ENCODE measurements at places on chromosomes 4 and X. TPM values are rescaled to one million over a fixed set of nuclear protein-coding genes. Genes with fewer than 3 reads are reported as not detected.

GRCh38 chr4:175784986-175785525 lies 27.0 kb downstream of the GPM6A start:
- no peaks in the 10 kb centered on the region for H3K36me3 ChIP-seq
- H3K27ac ChIP-seq = no peak overlapping the region
- DNase-seq = no peak

Gene RAB40AL
- total RNA-seq = 0.68 TPM

Gene TBC1D9
- total RNA-seq = 15.9 TPM

Gene GPR34
- total RNA-seq = not detected

- H3K27me3 ChIP-seq = no peaks in the 10 kb centered on the region
- H3K4me3 ChIP-seq = peak overlapping the region; percentile 97
- H3K36me3 ChIP-seq = no peaks in the 10 kb centered on the region
Measured at GRCh38 chrX:37348231-37348970, 763 bp upstream of the PRRG1 start.

Gene HGFAC
- total RNA-seq = 1.3 TPM

DNA sequence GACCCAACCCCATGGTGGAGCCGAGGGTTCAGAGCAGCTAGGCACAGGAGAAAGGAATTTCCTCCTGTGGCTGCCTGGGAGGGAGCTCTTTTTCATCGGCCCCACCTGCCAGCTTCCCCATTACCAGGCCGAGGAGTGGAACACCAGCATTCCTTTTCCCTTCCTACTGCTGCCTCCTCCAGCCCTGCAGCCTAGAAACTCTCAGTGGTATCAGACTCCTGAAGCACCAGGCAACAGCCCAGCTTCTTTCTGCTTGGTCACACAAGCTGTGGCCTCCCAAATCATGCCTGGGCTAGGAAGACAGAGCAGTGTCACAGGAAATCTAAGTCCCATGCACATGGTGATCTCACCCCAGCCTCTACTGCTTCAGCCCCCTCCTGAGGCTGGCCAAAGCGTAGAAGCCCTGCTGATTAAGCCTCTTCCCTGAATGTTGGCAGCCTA lies 30.1 kb downstream of the RTL5 start:
- peaks cover 3% of the 10 kb centered on the region for H3K36me3 ChIP-seq
- peaks cover 7% of the 10 kb centered on the region for H3K4me1 ChIP-seq
- no peaks in the 10 kb centered on the region for H3K27me3 ChIP-seq
- no peak for DNase-seq
- no peak overlapping the region for H3K4me3 ChIP-seq
- no peak overlapping the region for H3K27ac ChIP-seq

- DNase-seq = no peak
- H3K4me3 ChIP-seq = no peak overlapping the region
- H3K4me1 ChIP-seq = no peaks in the 10 kb centered on the region
- no peaks in the 10 kb centered on the region for H3K36me3 ChIP-seq
- H3K27ac ChIP-seq = no peak overlapping the region
Measured at GRCh38 chr4:177680308-177680707, 238.1 kb upstream of the AGA start.

DNA sequence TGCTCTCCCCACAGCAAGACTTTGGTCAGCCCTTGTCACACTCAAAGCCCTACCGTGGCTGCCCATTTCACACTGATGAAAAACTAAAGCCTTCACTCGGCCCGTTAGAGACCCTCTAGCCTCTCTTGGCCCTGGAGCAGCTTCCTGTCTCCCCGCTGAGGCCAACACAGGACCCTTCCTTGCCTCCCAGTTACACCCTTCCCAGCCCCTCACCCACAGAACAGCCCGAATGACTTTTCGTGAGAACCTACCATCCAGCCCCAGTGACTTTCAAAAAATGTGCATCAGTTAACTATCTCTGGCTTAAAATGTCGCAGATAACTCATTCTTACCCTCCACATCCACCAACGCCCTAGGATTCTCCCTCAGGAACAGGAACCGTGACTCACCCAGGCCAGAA lies 756 bp upstream of the TAF9B start:
- no peak for DNase-seq
- H3K36me3 ChIP-seq = peaks cover 13% of the 10 kb centered on the region
- no peak overlapping the region for H3K27ac ChIP-seq
- peak overlapping the region; percentile 61 for H3K4me3 ChIP-seq
- no peaks in the 10 kb centered on the region for H3K4me1 ChIP-seq
- no peaks in the 10 kb centered on the region for H3K27me3 ChIP-seq

DNA sequence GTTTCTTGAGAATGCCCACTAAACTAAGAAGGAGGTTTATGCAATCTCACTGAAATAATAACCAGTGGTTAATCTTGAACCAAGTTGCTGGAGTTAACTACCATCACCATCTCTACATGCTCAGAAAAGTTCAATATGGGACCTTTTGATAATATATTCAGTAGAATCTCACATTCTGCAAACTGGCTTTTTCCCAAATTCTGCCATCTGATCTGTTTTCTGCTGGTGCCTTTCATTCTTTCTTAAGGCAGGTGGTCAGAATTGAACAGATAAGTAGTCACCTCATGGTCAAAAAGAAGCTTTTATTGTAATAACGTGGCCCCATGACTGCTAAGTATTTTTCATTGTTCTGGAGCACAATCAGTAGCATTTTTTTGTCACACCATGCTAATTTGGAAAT lies 229.0 kb upstream of the GK2 start:
- no peak overlapping the region for H3K27ac ChIP-seq
- no peaks in the 10 kb centered on the region for H3K27me3 ChIP-seq
- DNase-seq = no peak
- no peaks in the 10 kb centered on the region for H3K4me1 ChIP-seq
- H3K36me3 ChIP-seq = no peaks in the 10 kb centered on the region
- H3K4me3 ChIP-seq = no peak overlapping the region

Gene LDB2
- total RNA-seq = 9.6 TPM

- H3K36me3 ChIP-seq = peaks cover 7% of the 10 kb centered on the region
- no peak overlapping the region for H3K4me3 ChIP-seq
- no peak for DNase-seq
- no peaks in the 10 kb centered on the region for H3K27me3 ChIP-seq
- no peak overlapping the region for H3K27ac ChIP-seq
- H3K4me1 ChIP-seq = peaks cover 4% of the 10 kb centered on the region
Measured at GRCh38 chr4:84948056-84948455, 18.4 kb downstream of the WDFY3 start.

Gene ITGB1BP2
- total RNA-seq = 7.1 TPM

Gene CORIN
- total RNA-seq = 0.34 TPM

DNA sequence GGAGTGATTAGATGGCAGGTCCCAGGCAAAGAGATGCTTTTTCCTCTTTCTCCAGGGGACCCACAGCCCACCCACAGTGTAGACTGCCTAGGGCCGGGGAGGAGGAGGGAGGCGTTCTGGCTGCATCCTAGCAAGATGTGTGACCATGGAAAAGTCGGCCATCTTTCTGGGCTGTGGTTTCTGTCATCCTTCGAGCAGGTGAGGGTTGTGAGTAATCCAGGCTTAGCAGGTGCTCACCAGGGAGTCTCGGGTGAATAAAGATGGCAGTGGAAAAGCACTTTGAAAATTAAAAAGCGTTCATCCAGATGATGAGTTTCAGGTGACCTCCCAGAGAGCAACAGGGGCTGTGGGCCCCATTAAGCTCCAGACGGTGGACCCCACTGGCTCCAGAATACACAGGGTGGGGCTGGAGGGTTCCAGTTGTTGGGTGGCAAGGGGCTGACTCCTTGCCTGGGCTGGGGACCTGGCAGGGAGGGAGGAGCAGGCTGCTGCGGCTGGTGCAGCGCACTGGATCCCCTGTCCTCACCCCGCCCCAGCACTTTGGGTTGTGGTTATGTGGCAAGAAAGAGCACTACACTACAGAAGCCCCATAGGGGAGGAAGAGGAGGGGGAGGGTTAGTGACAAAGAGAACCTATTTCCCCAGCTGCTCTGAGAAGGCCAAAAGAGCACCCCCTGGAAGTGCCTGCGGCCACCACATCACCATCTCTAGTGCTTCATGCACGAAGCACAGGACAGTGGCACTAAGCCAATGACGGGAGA lies 23.7 kb downstream of the ELF4 start:
- H3K27ac ChIP-seq = no peak overlapping the region
- no peaks in the 10 kb centered on the region for H3K36me3 ChIP-seq
- H3K4me1 ChIP-seq = peaks cover 4% of the 10 kb centered on the region
- H3K27me3 ChIP-seq = no peaks in the 10 kb centered on the region

Gene NR0B1
- total RNA-seq = not detected

DNA sequence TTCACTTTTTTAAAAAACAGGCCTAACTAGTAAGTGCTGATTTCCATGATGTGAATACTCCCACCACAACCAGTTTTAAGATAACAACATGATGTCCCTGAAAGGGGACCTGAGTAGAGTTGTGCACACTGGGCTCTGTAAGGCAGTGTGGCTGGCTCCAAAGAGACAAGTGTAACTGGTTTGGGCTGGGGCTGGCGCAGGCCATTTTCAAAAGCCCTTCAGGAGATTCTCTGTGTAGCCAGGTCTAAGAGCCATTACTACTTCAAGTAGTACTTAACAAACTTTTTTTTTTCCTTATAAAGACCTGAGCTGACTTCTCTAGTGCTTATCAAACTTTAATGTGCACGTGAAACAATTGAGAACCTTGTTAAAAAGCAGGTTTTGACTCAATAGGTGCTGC lies 4.3 kb downstream of the QRFPR start:
- peaks cover 7% of the 10 kb centered on the region for H3K4me1 ChIP-seq
- peaks cover 62% of the 10 kb centered on the region for H3K27me3 ChIP-seq
- no peak overlapping the region for H3K27ac ChIP-seq
- no peak for DNase-seq

Gene NDNF
- total RNA-seq = 23.9 TPM

DNA sequence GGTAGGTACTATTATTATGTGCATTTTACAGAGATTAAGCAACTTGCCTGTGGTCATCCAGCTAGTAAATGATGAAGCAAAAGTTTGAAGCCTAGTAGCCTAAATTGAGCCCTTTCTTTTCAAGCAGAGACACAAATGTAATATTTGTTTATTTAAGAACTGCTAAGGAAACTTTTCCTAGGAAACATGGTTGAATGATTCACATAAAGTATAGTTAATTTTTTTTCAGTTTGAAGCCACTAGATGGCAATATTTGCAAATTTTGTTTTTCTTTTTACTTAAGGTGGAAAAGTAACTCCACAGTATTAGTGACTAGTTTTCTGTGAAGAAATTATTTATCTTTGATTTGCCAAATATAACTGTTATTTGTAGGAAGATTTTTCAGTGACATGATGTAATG lies 52.8 kb upstream of the ANKRD17 start:
- H3K36me3 ChIP-seq = peaks cover 3% of the 10 kb centered on the region
- no peaks in the 10 kb centered on the region for H3K27me3 ChIP-seq
- H3K4me1 ChIP-seq = no peaks in the 10 kb centered on the region
- no peak for DNase-seq
- no peak overlapping the region for H3K27ac ChIP-seq

Gene CYLC1
- not detected for total RNA-seq

GRCh38 chr4:168614281-168615057 lies 117.6 kb downstream of the PALLD start:
- H3K4me3 ChIP-seq = no peak overlapping the region
- H3K36me3 ChIP-seq = no peaks in the 10 kb centered on the region
- H3K27me3 ChIP-seq = no peaks in the 10 kb centered on the region
- DNase-seq = no peak

DNA sequence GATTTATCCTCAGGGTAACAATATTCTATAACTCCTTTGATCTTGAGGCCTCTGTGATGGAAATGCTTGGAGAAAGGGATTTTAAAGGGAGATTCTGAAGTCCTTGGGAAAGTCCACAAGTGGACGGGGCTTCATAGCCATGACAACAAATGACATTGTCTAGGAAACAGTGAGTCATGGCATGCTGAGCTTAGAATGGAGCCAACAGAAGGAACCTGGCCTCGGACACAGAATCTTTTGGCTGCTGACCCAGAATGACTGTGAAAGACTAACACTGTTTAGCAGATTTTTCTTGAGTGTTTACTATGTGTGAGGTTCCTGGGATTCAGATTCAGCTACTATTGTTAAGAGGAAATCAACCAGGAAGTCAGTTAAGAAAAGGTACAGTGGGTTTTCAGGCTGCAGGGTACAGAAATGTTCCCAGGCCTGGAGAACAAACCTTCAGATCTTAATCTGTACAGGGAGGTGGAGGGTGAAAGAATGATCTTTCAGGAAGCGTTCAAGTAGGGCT lies 18.1 kb upstream of the CXCL2 start:
- peak overlapping the region; percentile 4 for H3K4me3 ChIP-seq
- H3K36me3 ChIP-seq = no peaks in the 10 kb centered on the region
- H3K27me3 ChIP-seq = no peaks in the 10 kb centered on the region
- peaks cover 37% of the 10 kb centered on the region for H3K4me1 ChIP-seq
- DNase-seq = no peak

DNA sequence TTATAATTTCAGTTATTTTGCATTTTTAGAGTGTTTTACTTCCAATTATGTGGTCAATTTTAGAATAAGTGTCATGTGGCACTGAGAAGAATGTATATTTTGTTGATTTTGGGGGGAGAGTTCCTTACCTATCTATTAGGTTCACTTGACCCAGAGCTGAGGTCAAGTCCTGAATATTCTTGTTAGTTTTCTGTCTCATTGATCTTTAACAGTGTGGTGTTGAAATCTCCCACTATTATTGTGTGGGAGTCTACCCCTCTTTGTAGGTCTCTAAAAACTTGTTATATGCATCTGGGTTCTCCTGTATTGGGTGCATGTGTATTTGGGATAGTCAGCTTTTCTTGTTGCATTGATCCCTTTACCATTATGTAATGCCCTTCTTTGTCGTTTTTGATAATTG lies 127.0 kb upstream of the ZDHHC15 start:
- H3K4me1 ChIP-seq = no peaks in the 10 kb centered on the region
- DNase-seq = no peak
- H3K27ac ChIP-seq = no peak overlapping the region
- H3K36me3 ChIP-seq = peaks cover 7% of the 10 kb centered on the region
- H3K27me3 ChIP-seq = no peaks in the 10 kb centered on the region
- no peak overlapping the region for H3K4me3 ChIP-seq

Gene GNL3L
- total RNA-seq = 52.9 TPM

DNA sequence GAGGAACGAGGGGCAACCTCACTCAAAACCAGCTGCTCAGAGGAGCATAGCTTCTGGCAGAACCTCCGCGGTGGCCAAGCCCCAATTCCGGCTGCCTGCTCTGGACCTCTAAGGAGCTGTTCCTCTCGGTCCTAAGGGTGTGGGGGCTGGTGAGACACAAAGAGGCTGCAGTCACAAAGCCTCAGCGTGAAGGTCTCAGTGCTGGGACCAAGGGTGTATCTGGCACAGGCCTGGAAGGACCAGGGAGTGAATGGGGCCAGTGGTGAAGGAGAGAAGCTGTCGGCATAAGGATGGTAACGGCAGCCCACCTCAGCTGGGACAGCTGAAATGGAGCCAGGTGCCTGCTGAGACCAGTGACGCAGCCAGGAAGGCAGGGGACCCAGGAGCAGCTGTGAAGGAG lies 5.3 kb downstream of the PDE6B start:
- H3K27me3 ChIP-seq = no peaks in the 10 kb centered on the region
- H3K4me1 ChIP-seq = no peaks in the 10 kb centered on the region
- H3K4me3 ChIP-seq = no peak overlapping the region
- H3K36me3 ChIP-seq = peaks cover 6% of the 10 kb centered on the region

Gene F11
- not detected for total RNA-seq

GRCh38 chr4:70703619-70704214 lies 15.4 kb downstream of the UTP3 start:
- H3K27ac ChIP-seq = peak overlapping the region; percentile 96
- H3K4me3 ChIP-seq = peak overlapping the region; percentile 93
- DNase-seq = no peak
- H3K4me1 ChIP-seq = peaks cover 25% of the 10 kb centered on the region
- H3K36me3 ChIP-seq = no peaks in the 10 kb centered on the region
- no peaks in the 10 kb centered on the region for H3K27me3 ChIP-seq

GRCh38 chrX:65755786-65756185 lies 88.3 kb downstream of the MSN start:
- H3K4me3 ChIP-seq = no peak overlapping the region
- DNase-seq = no peak
- peak overlapping the region; percentile 57 for H3K27ac ChIP-seq
- H3K27me3 ChIP-seq = no peaks in the 10 kb centered on the region

Data from neural crest cell (in vitro differentiated cells).